ENCODE measurements at places on chromosomes 3 and 15.

- no peak for DNase-seq
Measured at GRCh38 chr15:86615816-86616215, 536.1 kb downstream of the AGBL1 start.

DNA sequence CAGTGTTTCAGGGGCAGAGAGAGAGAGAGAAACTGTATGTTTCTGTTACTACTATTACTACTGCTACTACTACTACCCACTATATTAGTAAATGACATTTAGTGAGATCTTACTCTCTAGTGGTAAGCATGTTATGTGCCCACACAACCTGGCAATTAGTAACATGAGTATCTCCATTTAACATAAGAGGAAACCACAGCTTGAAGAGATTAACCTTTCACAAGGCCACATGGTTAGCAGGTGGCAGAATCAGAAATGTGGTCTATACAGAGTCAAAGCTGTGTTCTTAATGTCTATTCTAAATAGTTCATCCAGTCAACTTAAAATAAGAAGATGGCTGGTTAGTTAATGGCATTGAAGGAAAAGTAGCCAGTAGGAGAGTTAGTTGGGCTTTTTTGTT lies 961.6 kb downstream of the MCTP2 start:
- no peak for DNase-seq

- no peak for DNase-seq
Measured at GRCh38 chr3:127911421-127911931, 3.6 kb upstream of the KBTBD12 start.

GRCh38 chr15:100919481-100920405 lies 586 bp downstream of the LRRK1 start:
- DNase-seq: no peak

GRCh38 chr15:85006655-85007054 lies 25.0 kb downstream of the PDE8A start:
- no peak for DNase-seq

- DNase-seq: no peak
Measured at GRCh38 chr3:147161833-147162232, 244.5 kb downstream of the ZIC4 start.

DNA sequence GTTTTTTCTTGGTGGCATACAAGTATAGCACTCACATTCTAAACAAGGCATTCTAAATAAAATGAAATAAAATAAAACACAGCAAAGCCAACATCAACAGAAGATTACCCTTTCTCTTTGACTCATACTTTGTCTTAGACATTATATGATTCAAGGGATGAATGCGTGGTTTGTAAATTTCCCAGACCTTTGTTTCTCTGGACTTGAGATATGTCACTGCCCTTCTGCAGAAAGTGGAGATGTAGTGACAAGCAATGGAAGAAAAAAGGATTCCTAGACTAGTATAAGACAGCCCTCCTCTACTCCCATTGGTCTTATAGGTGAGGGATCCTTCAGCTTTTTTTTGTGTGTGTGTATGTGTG lies 22.4 kb downstream of the NANOGP8 start:
- no peak for DNase-seq

GRCh38 chr3:149767720-149768119 lies 15.4 kb upstream of the COMMD2 start:
- DNase-seq: no peak

DNA sequence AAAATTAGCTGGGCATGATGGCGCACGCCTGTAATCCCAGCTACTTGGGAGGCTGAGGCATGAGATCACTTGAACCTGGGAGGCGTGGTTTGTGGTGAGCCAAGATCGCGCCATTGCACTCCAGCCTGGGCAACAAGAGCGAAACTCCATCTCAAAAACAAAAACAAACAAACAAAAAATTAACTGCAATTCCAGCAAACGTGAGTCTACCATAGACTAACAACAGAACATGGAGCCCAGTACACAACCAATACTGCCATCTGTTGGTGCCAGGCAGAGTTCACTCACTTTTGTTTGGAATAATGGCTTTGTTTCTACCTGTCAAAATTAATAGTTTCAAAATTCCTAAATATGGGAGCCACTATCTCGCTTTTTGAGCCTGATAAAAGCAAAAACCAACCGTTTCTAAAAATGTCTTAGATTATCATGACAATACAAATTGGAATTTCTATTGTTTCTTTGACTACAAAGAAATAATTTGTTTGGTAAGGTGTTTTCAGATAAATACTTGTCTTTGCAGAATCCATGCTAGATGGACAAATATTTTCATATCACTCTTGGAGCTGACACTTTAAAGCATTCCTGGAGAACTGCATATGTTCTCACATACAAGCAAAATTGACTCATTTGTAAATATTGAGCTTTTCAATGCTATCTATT lies 45.0 kb downstream of the GPR176 start:
- no peak for DNase-seq

DNA sequence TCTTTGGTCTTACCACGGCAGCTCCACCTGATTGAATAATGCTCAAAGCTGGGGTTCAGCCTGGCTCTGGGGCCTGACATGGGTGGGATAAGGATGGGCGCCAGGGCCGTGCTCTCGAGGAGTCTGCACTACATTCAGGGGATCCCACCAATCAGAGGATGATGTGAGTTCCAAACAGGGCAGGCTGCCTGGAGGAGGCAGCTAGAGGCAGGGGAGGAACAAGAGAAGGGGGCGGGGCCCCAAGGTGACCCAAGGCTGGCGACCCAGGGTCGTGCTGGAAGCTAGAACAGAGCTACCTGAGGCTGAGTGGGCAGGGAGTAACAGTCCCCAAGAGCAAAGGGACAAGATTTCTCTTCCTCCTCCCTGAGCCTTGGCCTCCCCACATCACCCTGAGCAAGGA lies 56.1 kb downstream of the PCSK6 start:
- no peak for DNase-seq

DNA sequence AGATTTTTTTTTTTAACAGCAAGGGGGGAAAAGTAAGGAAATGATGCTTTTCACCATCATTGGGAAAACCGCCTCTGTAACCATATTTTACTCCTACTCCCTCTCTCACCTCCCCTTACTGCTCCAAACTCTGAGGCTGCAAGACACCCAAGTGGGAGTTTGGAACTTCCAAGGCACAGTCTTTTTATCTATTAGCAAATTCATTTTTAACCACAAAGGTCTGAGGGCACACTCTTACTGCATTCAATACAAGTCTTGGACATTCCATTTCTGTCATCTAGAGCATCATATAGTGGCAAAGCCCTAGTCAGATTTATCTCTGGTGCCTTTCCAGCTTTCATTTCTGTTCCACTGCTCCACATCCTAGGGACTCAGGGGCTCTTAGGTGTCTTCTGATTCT lies 13.2 kb downstream of the FAM162A start:
- DNase-seq: no peak

DNA sequence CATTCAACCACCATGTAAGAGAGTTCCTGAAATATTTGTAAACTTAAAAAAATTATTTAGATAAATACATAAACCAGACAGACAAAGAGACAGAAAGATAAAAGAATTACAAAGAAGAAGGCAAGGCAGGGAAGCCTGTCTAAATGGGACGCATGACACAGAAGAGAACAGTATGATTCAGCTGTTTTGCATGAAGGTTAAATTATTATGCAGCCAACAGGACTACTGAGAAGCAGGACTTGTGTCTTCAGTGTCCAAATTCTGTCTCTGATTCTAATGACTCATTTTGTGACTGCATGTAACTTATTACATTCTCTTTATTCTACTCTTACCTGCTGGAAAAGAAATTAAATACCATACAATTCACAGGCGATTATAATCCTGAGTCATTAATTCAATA lies 340.4 kb upstream of the KCNMB2 start:
- no peak for DNase-seq

DNA sequence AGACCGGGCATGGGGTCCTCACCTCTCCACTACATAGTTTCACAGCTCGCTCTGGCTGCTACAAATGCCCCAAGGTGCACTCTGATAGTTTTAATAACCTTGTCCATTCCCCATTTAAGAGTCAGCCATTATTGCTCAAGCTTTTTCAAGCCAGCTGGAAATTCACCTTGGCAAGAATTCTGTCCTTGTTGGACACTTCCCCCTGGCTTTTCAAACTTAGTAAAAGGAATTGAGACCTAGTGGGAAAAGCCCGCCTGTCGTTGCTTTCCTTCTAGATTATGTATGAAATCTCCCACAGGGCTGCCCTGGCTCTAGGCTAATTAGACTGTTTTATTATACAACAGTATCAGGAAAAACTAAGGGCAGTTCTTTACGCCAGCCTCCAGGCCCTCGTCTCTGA lies 293.7 kb upstream of the GADL1 start:
- DNase-seq: no peak

DNA sequence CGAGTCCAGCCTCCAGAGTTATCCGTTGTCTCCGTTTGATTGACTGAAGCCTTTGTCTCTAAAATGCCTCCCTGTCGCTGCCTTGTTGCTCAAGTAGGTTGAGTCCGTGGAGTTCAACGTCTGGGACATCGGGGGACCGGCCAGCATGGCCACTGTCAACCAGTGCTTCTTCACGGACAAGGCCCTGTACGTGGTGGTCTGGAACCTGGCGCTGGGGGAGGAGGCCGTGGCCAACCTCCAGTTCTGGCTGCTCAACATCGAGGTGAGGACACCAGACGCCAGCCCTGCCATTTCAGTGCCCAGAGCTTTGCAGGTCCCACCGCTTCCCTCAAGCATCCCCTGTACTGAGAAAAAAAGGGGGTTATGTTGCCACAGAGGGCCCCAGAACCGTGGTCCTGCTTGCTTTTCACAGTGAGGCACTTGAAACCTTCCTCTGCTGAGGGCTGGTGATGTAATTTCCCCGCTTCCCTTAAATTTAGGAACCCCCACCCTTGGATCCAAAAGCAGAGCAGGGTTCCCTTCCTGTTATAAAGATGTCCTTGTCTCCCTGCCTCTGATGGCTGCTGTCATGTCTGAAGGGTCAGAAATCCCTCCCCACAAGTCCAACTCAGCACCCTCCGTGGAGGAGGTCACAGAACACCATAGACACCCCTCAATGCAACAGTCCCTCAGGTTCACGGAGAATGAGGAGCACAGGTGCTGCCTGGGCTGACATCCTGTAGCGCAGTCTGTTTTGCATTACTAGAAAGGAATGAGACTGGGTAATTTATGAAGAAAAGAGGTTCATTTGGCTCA lies 105.7 kb downstream of the LRRK1 start:
- DNase-seq: no peak

DNA sequence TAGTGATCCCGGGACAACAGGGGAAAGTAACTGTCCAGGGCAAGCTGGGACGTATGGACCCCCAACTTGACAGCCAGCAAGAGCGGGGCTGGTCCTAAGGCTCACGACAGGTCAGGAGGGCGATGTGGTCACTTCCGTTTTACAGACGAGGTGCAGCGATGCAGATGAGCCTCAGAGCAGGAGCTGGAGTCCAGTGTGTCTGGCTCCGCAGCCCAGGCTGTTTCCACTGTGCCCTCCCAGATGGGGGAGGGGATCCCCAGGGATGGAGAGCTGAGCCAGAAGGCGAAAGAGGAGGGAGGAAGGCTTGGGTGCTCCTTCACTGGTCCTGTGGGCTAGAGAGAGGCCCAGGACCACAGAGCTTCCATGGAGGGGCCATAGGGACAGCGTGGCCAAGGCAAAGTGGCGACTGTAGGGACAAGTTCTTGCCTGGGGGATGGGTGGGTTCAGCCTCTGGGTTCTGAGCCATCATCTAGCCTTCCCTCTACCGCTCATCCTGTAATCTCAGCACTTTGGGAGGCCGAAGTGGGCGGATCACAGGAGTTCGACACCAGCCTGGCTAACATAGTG lies 5.7 kb downstream of the SNX33 start:
- DNase-seq: no peak

DNA sequence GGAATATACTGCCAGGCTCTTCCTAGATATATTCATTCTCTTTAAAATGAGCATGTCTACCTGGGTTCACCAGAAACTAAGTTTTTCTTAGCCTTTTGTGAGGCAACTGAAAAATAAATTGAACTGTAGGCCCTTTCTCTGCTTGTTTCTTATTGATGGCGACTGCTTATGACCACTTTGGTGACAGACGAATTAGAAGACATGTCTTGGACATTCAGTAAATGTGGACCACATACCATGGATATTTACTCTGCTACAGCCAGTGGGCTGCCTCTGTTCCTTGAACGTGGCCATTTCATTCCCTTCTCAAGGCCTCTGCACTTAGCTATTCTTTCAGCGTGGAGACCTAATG lies 603 bp upstream of the SELENOK start:
- DNase-seq: no peak

GRCh38 chr3:88440701-88441100 lies 290.9 kb downstream of the C3orf38 start:
- no peak for DNase-seq

GRCh38 chr3:130636480-130637234 lies 110.0 kb downstream of the PIK3R4 start:
- DNase-seq: no peak

GRCh38 chr15:70442616-70443321 lies 320.6 kb downstream of the UACA start:
- no peak for DNase-seq

GRCh38 chr15:79883579-79884203 lies 13.1 kb downstream of the MTHFS start:
- DNase-seq: no peak

DNA sequence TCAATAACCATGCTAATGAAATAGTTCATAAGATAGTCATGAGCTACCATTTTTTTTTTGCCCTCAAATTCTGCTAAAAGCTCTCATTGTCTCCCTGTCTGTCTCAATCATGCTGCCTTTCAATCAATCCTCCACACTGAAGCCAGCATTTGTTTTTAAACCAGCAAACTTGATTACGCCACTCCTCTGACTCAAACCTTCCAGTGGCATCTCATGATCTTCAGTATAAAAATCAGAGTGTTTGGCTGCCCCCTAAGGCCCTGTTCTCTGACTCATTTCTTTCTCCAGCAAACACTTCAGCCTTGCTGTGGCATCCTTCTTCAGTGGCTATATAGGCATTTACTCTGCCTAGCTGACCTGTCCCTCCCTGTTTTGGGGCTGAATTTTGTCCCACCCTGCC lies 36.0 kb upstream of the EOMES start:
- DNase-seq: no peak

- DNase-seq: no peak
Measured at GRCh38 chr3:94643400-94643799, 580.5 kb downstream of the NSUN3 start.

GRCh38 chr15:90596943-90597342 lies 67.2 kb downstream of the CRTC3 start:
- no peak for DNase-seq

DNA sequence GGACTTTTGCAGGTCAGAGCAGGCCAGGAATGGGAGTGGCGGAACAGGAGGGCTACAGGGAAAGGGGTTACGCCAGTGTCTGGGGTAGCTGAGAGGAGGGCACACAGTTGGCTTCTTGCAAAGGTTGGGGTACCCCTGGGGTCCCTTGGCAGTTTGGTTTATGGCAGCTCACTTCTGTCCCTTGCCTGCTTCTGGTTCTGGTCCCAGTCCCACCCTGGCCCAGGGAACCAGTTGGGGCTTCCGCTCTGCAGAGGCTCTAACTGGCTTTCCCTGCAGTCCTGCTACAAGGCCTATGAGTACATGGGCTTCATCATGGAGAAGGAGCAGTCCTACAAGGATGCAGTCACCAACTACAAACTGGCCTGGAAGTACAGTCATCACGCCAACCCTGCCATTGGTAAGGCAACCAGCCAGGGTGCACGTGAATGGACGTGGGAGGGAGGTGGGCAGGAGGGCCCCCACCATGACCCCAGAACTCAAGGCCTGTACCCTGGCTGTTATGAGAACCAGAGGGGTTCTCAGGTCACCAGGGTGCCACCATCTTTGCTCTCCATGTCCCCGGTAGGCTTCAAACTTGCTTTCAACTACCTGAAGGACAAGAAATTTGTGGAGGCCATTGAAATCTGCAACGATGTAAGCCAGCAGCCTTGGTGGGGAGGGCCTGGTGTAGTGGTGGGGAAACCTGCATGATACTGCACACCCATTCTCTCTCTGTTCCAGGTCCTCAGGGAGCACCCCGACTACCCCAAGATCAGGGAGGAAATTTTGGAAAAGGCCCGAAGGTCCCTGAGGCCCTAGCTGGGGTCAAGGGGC lies 15.2 kb downstream of the CSRNP1 start:
- no peak for DNase-seq
